Eye (tissue), 1 donor: ENCODE measurements at places on chromosomes 2 and 18.

DNA sequence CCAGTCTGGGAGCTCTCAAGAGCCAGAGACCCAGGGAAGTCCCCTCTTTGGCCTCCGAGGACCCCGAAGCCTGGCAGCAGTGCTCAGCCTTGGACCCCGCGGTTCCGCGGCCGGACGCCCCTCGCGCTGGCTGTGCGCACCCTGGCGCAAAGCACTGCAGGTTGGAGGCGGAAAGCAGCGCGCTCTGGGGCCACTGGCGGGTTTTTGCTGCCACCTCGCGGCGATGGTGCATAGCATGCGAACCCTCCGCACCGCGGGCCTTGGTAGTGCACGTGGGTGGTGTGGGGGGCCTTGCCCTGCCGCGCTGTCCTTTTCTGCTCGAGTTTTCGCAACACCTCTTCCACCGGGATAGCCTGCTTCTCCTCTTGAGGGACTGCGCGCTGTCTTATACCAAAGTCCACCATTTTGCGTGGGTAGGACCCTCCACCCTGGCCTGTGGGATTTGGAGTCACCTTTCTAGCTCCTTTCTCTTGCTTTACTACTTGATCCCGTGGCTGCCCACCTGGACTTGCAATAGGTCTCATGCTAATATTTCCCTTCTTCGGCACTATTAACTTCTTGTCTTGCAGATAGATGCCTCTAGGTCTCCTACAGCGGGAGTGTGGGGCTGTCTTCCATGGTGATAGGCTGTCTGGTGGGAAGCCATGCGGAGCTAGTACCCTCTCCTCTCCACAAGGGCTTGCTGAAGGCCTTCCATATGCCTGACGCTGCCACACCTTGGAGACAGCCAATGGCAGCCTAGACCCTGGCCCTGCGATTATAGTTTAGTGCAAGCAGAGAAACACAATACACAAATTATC lies 14.3 kb downstream of the SIX3 start:
- peak; percentile 95 for DNase-seq

DNA sequence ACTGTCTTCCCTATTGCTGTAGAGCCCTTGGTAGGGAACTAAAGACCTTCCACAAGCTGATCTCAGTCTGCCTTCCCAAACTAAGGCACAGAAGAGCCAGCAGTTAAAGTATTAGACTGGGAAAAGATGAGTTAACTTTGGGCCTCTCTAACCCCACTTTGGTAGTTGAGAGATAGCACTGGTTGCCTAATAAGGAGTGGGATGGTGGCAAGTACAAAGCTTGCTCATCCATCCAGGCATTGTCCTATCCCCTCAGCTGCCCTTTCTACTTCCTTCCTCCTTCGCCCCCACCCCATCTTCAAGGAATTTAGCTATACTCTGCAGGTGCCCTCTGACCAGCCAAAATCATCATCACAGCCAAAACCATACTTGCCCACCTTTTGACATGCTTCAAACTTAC lies 22.2 kb upstream of the AFTPH start:
- no peak for DNase-seq

GRCh38 chr18:47870605-47871004 lies 59.9 kb downstream of the SMAD2 start:
- no peak for DNase-seq

GRCh38 chr2:60839126-60839813 lies 42.1 kb upstream of the REL start:
- DNase-seq = no peak

DNA sequence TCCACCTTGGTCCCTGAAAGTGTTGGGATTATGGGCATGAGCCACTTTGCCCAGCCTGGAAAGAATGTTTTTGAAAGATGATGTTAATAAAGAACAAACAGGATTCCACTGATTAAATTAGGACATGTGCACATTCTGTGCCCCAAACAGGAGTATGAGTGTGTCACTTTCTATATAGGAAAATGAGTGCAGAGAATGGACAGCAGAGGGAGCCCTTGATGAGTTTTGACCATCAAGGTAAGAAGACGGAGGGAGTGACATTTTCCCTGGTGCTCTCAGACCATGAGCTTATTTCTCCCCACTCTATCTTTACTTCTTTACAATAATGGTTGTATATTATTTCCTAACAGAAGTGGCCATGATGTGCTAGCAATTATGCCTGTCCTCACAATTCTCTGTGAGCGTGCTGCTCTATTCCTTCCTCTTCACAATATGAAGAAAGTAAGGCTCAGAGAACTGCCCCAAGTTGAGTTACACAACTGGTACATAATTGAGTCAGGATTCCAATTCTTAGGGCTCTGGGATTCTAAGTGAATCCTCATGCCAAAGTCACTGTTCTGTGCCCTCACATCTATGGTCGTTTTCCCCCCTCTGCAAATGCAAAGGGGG lies 20.6 kb downstream of the RPL37A start:
- DNase-seq = peak; percentile 95

- DNase-seq = peak; percentile 39
Measured at GRCh38 chr18:75475228-75475627, 47.7 kb upstream of the SMIM21 start.

GRCh38 chr2:114076961-114077360 lies 187.1 kb downstream of the ACTR3 start:
- no peak for DNase-seq

- no peak for DNase-seq
Measured at GRCh38 chr2:23746141-23746863, 180.6 kb downstream of the ATAD2B start.

GRCh38 chr18:74896390-74896991 lies 298.8 kb downstream of the ZNF407 start:
- DNase-seq = peak; percentile 41

- peak; percentile 86 for DNase-seq
Measured at GRCh38 chr2:9984217-9984739, 32.8 kb downstream of the GRHL1 start.

DNA sequence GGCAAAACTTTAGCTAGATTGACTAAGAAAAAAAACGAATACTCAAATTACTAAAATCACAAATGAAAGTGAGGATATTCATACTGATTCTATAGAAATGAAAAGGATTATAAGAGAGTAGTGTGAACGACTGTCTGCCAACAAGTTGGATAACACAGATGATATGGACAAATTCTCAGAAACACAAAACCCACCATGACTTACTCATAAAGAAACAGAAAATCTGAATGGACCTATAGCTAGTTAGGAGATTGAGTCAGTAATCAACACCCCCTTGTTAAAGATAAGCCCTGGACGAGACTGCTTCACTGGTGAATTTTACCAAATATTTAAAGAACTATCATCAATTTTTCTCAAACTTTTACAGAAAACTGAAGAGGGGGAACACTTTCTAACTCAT lies 108.8 kb upstream of the TMEM200C start:
- no peak for DNase-seq

DNA sequence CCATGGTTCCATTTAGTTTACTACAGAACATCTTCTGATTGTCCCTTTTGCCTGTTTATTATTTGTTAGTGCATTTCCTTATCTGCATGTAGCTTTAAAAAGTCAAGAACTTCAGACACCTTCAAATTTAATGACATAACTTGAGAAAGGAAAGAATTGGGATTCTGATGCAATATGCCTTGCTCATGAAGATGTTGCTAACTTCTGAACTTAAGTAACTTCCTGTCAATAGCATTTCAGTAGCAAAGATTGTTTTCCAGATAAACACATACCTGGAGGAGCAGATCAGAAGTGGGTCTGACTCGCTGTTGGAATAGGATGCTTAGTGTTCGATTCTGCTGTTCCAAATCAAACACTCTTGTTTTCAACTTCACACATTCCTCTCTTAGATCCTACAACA lies 190.2 kb upstream of the LYPD1 start:
- DNase-seq = no peak

DNA sequence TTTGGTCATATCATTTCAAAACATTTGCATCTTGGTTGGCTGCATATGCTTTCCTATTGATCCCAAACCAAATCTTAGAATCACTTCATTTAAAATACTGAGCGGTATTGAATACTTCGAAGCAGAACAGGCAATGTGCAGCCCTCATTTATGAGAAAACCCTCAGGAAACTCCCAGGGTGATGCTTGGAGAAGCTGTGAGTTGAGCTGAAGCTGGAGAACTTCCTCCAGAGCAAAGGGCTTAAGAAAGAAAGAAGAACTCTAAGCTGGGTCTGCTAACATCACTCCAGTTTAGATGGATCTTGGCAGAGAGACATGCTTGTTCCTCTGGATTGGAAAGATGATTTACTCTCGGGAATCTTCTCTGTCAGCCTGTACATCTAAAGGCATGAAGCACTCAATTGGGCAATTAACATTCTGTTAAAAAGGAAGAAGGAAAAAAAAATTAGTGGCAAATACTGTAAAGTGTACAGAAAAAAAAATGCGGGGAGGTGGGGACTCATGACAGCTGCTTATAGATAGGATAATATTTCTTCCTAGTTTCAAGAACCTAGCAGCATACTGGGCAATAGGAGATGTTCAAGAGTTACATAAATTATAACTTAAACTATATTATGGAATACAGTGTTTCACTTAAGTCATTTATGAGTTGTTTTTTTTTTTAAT lies 49.5 kb downstream of the ATIC start:
- no peak for DNase-seq

DNA sequence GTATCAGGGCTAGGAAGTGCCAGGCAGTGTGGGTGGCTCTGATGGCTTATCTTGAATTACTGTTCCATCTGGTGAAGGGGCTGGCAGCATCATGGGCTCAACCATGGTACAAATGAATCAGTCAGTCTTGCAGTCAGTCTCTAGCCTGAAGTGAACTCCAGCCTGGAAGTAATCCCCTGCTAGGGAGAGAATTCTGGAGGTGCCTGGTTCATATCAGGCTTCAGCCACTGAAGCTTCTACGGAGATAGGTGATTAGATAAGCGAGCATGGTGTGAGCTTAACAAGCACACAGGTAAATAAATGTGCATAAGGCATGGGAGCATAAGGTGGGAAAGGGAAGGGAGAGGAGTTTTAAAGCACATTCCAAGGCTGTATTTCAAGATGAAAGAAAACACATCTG lies 541.7 kb downstream of the MBD2 start:
- DNase-seq = no peak

DNA sequence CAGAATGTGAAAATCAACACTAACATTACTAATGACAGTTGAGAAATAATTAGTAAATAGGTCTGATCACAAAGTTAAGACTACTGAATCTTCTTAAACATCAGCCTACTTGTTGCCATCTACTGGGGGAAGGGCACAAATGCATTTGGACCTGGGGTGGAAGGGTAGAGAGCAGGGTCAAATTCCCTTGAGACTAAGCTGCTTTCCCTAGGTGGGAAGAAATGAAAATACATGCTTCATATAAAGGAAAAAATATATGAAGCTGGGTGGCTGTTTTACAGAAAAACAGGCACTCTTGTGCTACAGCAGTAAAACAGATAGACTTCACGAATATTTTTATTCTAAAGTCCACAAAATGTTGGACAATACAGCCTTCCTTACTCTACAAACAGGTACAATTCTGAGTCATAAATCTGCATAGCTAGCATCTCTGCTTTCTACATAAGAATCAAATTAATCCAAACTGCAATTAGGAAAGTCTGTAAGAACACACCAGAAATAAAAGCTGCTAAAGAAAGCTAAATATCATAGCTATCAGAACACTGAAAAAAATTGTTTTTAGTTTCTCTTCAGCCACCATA lies 10.9 kb downstream of the TRIP12 start:
- peak; percentile 17 for DNase-seq

DNA sequence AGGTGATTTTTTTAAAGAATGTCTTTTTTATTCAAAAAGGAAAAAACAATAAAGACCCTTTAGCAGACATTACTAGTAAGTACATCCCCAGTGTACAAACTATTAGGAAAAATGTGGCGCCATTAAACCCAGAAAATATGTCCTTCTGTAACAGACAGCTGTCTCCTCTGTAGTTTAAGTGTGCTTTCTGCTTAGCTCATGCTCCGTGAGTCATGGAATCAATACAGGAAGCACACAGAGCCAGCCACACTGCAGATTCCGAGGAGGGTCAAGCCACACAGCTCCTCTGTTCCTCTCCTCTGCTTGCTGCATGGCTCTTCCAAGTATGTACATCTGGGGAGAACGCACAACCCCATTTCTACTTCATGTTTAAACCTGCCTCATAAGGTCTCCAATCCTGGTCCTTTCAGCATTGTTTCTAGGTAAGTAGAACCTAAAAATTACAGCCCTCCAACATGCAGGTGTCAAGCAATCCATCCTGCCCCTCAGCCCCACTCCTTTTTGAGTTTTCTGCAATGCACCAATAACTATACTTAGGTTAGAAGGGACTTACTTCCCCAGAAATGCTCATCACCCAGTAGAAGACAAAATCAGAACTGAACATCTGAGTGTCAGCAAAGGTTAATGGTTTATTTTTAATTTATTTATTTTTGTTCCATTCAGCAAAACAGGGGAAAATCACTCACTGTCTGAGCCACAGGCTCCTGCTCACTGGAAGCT lies 37.5 kb downstream of the ACVR1 start:
- DNase-seq = peak; percentile 84

GRCh38 chr2:19068206-19068605 lies 290.2 kb downstream of the OSR1 start:
- no peak for DNase-seq

- no peak for DNase-seq
Measured at GRCh38 chr2:55296393-55296792, 27.4 kb upstream of the MTIF2 start.

GRCh38 chr2:119696005-119696404 lies 17.0 kb downstream of the TMEM177 start:
- no peak for DNase-seq

GRCh38 chr2:10876394-10876793 lies 35.3 kb upstream of the KCNF1 start:
- DNase-seq = no peak

- DNase-seq = peak; percentile 54
Measured at GRCh38 chr18:23812546-23813440, 123.5 kb downstream of the LAMA3 start.

DNA sequence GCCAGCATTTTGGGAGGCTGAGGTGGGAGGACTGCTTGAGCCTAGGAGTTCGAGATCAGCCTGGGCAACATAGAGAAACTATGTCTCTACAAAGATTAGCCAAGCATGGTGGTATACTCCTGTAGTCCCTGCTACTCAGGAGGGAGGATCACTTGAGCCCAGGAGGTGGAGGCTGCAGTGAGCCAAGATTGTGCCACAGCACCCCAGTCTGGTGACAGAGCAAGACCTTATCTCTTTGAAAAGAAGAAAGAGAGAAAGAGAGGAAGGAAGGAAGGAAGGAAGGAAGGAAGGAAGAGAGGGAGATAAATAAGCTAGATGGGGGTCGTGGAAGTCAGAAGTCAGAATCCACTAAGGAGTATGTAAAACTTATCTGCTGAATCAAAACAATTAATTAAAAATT lies 16.2 kb downstream of the GPR75 start:
- DNase-seq = no peak
